SW480 (cell line): ENCODE measurements at places on chromosomes 7 and 10.
A peak's percentile ranks its signal among the peaks of the same experiment; 100 is the strongest.

DNA sequence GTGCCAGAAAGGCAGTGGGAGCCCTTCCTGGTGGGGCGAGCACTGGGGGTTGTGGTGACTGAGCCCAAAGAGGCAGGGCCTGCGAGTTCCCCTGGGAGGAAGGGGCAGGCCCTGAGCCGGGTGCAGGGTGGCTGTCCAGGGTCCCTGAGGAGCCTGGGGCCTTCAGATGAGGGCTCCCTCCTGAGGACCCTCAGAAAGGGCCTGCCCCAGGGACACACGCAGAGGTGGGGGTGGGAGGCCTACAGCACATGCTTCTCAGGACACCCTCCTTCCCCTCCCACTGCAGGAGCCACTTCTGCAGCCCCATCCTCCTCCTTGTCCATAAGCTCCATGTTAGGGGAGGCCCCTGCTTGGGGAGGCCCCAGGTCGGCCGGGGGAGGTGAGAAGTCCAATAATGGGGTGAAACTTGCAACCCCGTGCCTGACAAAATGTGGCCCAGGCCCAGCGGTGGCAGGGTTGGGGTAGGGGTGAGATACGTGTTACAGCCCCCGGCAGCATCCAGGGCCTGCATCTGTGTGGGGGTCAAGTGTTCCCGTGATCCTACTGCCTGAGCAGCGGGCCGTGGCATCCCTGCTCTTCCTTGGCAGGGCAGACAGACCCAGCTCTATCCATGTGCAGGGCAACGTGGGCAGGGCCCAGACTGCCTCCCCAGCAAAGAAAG, 31.8 kb upstream of the RET start:
- DNase-seq: no peak

DNA sequence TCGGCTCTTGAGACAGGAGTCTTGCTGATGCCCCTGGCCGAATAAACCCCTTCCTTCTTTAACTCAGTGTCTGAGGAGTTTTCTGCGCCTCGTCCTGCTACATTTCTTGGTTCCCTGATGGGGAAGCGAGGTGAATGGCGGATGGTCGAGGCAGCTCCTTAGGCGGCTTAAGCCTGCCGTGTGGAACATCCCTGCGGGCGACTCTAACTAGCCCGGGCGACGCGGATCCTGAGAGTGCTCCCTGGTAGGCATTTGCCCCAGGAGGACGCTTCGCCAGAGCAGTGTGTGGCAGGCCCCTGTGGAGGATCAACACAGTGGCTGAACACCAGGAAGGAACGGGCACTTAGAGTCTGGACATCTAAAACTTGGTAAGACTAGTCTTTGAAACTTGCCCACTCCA, 12.0 kb upstream of the EPHB4 start:
- no peak for DNase-seq

DNA sequence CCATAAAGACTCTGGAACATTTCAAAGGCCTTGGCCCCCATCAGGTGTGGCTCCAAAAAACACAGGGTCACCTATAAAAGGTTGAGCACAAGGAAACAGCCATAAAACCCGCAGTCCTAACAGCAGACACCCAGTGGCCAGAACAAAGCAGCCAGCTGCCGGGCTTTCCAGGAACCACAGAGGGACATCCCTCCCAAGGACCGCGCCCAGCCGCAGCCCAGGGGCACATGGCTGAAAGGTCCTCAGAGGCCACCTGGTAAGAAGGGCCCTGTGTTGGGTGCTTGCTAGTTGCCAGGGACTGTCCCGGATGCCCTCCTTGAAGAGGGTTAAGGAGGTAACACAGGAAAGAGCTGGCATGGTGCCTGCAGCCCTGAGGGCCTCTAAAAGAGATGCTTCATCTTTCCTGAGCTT, 32.7 kb downstream of the KCNMA1 start:
- peak; percentile 32 for DNase-seq

- no peak for DNase-seq
Measured at GRCh38 chr10:7706534-7707073, 3.5 kb downstream of the ITIH2 start.

GRCh38 chr10:8568401-8568800, 513.9 kb downstream of the GATA3 start:
- DNase-seq: no peak

- peak; percentile 29 for DNase-seq
Measured at GRCh38 chr10:104767745-104768144, 126.7 kb downstream of the SORCS3 start.
